NCI-H1436 treated with DMSO at 0.1 percent for 48 hours (cell line): ENCODE measurements at places on chromosomes 5 and 9.

DNA sequence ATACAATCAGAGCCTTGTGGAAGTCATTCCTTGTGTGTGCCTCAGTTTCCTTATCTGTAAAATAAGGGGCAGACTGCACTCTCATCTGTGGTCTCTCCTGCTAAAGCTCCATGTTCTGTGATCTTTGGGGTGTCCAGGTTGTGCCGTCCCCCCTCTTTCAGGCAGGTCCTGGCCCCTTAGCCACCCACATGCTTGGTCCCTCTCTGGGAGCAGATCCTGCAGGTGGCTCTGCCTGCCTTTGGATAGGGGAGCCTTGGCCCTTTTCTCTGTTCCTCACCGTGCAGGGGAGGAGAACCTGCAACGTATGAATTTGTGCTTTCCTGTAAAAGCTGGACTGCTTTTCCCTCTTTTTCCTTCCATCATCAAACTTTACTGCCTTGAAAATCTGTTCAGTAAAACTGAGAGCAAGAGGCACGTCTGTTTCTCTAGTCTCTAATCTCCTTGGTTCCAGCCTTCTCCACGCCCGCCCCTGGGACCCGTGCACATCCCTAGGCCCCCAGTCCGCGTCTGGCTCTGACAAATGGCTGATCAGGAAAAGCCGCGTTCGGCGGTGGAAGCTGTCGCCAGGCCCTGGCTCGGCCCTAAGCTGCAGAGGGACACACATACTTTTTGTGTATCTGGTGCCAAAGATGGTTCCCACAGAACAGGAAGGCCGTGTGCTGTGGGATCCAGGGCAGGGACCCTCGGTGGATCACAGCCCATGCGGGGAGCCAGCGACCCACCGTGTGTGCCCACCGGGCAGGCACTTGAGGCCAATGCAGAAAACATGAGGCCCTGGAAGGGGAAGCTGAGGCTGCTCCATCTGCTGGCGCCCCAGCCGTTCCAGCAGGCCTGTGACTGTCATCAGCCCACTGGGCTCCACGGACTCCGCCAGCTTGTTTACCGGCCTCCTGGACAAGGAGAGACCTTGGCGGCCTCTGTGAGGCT is 43.4 kb upstream of the COL5A1 start:
- no peak for DNase-seq

DNA sequence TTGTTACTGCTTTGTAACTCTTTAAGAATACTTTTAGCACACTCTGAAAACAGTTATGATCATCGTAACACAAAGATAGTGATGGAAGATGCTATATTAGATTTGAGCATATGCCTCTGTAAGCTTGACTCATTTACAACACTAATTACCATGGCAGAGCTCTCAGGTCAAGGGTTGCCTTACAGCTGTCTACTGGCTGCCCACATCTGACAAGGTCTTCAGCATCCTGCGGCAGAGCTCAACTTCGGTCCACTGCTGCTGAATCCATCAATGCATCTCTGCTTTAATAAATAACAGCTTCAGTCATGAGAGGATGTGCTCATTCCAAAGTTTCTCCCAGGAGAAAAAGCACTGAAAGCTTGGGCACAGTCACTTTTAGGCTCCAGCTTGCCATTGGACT is 449.4 kb downstream of the RASEF start:
- no peak for DNase-seq

DNA sequence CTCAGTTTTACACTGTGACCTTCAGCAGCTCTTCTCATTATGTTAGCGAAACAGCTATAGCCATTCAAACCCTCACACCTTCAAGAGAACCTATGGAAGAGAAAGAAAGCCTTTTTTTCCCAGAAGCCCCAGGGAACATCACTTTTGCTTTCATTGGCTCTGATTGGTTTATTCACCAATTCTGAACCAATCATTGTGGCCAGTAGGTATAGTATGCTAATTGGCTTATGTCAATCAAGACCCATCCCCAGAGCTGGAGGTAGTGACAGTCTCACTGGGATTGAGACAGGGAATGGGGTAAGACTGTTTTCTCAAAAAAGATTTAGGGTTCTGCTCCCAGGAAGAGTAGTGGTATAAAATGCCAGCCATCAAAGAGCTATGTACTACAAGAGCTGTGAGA is 74.1 kb upstream of the FSD1L start:
- DNase-seq = no peak

- DNase-seq = no peak
Measured at GRCh38 chr5:144478565-144478964, 307.9 kb downstream of the KCTD16 start.

- no peak for DNase-seq
Measured at GRCh38 chr9:120870206-120870605, 6.8 kb downstream of the PHF19 start.
